GM23248 (cell line): ENCODE measurements at places on chromosomes 1 and 21.
A peak's percentile ranks its signal among the peaks of the same experiment; 100 is the strongest.

DNA sequence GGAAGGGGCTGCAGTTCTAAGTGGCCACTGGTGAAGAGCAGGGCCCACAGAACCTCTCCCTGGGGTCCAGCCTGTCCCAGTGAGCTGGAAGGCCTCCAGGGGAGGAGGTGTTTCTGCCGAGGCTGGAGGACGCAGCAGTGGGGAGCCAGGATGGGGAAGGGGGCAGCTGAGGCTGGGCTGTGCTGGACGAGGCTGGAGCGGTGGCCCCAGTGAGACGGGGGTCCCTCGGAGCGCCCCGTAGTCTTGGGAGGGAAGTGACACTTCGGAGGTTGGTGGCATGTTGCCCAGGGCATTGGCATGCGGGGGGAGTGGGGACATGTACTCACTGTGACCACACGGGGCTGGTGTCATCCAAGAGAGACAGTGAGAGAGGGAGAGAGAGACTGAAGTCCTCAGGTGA lies 33.5 kb downstream of the AJAP1 start:
- DNase-seq = no peak

DNA sequence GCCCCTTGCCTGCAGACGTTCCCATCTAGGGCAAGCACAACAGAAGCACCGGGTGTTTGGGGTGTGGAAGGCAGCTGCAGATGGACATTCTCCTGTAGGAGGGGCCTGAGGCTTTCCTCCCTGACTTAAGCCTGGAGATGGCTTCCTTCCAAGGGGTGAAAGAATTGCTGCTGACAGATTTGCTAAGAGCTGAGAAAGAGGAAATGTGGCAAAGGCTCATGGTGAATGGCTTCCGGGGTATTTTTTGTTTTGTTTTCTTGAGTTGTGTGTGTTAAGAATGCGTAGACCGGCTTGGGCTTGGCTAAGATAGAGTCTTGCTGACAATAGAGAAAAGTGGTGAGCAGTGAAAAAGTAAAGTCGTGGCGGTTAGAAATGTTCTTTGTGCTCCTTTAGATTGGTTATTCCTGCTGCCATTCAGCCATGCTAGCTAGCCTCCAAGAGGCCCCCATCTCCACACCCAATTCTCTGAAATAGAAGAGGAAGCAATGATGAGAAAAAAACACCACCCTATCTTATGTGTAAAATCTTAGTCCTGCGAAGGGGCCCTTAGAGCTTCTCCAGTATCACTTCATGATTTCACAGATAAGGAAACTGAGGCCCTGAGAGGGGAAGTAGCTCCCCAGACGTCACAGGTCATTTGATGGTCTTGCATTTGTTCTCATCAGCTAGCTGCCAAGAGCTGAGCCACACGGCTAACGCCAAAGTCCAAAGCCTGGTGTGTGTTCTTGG lies 36.9 kb downstream of the EIF2D start:
- peak; percentile 70 for DNase-seq

- DNase-seq = no peak
Observed at GRCh38 chr1:48242141-48242736, 19.7 kb downstream of the SLC5A9 start.

GRCh38 chr1:47847763-47848162 lies 149.4 kb downstream of the TRABD2B start:
- DNase-seq = no peak

DNA sequence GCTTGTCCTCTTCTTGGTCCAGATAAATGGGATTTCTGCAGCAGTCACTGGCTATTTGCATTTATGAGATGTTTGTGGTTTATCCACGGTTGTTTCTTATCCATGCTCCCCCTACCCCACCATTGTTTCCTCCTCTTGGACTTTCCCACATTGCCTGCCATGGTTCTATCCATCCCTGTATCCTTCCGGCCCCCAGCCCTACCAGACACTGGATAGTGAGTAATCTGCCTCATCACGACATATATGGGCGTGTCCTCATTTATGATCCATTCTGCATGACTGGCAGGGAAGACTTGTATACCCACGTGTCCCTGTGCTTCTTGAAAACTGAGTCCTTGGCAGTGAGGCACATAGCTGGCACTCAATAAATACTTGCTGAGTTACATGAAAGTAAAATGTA lies 40.1 kb downstream of the CACNA1S start:
- DNase-seq = peak; percentile 48
